CD4-positive, CD25-positive, alpha-beta regulatory T cell (primary cell): ENCODE measurements at places on chromosomes 6 and 20.

DNA sequence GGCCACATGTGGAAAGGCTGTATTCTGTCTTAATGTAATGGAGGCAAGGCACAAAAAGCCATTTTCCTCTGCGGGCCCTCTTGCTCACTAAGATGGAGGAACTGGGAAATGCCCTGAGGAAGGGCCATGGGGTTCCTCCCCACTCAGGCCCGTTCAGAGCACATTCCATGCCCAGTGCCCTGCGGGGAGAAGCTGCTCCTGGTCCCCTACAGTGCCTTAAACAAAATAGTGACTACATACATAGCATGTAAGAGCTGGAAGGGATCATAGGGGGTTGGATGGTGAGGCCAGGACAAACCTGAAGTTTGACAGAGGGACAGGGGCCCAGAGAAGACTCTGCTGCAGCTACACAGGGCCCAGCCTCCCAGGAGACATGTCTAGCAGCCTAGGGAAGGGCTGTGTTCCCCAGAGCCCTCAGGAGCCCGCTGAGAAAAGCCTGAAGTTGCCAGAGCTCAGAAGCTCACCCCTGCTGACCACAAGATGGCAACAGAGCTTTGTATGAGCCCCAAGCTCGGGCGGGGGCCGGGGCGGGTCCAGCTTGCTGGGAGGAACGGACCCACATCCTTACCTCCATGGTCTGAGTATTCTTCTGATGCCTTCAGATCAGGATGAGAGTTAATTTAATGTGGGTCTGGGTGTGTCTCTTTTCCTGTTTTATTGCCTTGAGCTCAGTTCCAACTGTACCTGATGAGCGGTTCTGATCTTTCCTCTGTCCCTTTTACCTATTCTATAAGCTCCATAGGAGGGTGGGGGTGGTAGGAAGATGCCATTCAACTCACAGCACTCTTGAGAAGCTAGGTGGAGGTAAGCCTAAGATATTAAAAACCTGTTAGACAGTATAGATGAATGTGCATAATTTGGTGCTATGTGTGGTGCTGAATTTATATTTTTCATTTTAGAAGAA, 242.9 kb downstream of the CDC5L start:
- no peak for DNase-seq

DNA sequence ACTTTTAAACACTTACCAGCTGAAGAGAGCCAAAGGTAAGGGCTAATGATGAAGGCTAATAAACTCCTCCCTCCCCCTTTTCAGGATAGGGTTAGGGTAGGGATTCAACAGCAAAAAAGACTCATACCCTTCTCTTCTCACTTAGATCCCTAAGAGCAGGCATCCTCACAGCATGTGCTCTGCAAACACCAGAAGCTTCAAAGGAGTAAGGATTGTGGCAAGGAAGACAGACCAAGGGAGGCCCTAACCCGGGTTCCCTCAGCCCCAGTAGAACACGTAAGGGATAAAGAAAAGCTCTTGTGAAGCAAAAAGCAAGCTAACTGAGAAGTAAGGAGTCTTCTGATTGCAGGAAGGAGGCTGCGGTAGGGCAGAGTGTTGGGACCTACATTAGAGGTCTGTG, 11.6 kb downstream of the MAP3K7 start:
- DNase-seq: no peak

DNA sequence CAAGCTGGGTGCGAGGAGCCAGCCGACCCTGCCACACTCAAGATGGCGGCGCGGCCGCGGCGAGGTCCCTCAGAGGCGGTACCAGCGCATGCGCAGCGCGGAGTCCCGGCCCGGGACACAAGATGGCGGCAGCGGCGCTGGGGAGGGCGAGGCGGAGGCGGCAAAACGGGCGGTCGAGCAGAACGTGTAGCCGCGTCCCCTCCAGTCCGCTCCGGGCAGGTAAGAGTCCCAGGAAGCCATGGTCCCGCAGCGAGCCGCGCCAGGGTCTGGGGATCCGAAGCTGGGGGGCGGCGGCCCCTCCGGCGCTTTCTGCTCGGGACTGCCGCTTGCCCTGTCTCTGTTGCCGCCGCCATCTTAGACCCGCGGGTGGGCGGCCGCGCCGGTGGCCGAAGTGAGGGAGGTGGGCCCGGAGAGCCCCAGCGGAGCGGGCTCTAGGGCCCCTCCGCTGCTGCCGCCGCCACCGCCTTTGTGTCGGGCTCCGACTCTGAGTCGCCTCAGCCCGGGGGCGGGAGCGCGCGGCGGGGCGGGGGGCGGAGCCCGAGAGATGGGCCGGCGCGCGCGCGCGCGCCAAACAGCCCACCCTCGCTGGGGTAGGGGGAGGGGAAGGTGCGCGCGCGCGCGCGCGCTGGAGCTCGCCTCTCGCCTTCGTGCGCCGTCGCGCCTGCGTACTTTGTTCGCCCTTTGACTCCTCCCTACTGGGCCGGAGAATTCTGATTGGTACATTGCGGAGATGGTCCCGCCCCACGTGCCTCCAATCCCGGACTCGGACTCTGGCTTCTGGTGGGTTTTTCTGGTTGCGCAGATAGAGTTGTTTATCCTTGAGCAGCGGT, at the start of gene PCIF1:
Gene PCIF1, plus strand, starts transcription at position 98 of the 830 bp plus-strand sequence. CDS start 4,317 bp downstream, outside the sequence.
- peak; percentile 96 for DNase-seq

GRCh38 chr20:49115564-49115963, 69.5 kb downstream of the CSE1L start:
- DNase-seq: no peak

GRCh38 chr6:89834884-89835792, 5.5 kb downstream of the CASP8AP2 start:
- DNase-seq: no peak
